ENCODE measurements at places on chromosomes 1 and 21.

- no peak for DNase-seq
Observed at GRCh38 chr21:43348170-43348766, 78.7 kb downstream of the SIK1 start.

DNA sequence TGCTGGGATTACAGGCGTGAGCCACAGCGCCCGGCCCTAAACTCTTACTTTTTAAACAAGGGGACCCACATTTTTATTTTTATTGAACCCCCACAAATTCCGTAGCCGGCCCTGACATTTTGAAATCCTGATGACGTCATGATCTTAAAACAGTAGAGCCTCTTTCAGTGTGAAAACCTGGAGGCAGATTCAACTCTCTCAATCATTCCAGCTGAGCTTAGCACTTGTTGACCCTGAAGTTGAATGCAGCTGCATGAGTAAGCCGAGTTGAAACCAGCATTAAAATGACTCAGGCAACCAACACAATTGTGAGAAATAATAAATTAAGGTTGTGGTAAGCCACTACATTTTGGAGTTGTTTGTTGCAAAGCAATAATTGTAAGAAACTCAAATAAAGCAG, 93.9 kb upstream of the ADGRL4 start:
- DNase-seq, result no peak

DNA sequence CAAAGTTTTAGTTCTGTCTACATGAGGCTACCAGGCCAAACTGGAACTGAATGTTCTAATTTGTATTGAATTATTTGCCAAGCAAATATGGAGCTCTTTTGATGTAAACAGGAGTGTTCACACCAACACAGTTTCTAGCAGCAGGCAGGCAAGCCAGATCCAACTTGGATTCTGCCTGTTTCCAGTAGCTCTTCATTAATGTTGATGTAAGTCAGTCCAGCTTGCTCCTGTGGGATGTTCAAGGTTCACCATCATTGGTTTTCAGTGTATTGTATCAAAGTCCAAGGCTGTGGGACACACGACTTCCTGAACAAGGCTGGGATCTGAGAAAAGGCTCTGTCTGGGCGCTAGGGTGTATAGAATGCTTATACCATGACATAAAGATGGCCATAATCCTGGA, 68.1 kb downstream of the PAPPA2 start:
- DNase-seq, result no peak

GRCh38 chr1:4796161-4797015, 142.0 kb downstream of the AJAP1 start:
- no peak for DNase-seq

DNA sequence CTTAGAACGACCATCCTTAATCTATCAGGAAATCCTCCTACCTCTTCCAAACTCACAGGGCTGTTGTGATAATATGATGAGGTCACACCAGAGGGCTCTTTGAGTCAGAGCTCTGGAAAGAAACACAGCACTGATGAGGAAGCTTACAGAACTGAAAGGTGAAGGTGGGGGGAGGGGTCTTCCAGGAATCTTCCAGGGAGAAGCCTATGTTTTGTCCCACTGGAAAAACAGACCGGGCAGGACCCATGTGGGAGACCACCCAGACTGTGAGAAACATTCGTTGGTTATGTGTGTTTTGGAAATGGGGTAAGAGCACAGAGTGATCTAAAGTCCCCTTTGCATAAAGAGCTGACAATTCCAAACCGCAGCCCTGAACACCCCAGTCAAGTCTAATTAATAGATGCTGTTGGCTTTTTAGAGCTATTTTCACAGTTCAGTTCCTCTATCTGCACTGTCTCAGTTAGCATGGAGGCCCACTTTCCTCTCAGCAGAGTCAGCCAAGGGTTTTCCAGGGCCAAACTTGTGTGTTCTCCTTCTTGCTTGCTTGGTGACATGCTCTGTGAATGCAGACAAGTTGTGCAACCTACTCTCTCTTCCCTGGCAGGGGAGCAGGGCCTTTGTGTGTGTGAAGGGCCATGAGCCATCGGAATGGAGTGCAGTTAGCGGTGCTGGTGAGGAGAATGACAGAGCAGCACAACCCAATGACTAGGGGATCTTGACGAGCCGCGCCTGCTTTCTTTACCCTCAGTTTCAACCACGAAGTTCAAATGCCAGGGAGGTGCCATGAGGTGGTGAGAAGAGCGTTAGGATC, 12.3 kb downstream of the PHLDA3 start:
- no peak for DNase-seq

GRCh38 chr1:240338837-240339236, 247.2 kb downstream of the FMN2 start:
- DNase-seq, result no peak

- no peak for DNase-seq
Observed at GRCh38 chr1:216464489-216464888, 41.2 kb upstream of the USH2A start.

- no peak for DNase-seq
Observed at GRCh38 chr1:225253784-225254183, 174.1 kb downstream of the LBR start.

GRCh38 chr1:39969048-39969447, 14.1 kb downstream of the MFSD2A start:
- DNase-seq, result no peak

GRCh38 chr1:53111073-53111556, 31.3 kb downstream of the SLC1A7 start:
- DNase-seq, result no peak

DNA sequence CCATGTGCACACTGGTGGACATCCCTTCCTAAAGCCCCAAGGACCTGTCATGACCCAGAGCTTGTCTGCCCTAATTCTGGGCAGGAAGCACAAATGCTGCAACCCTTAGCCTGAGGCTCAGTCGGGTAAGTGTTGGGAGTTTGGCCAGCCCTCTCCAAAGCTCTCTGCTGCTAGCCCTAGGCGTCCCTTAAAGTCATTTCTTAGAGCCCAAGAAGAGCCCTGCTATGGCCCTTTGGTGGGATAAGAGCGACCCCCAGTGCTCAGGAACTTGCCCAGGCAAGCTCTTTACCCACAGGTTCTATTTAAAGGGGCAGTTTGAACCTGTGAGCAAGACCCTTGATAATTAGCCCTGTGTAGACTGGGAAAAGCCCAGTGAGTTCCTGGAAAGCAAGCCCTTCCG, 356.8 kb downstream of the RRAGC start:
- DNase-seq, result no peak
